ENCODE measurements at places on chromosomes 12 and 14.

- DNase-seq = no peak
Measured at GRCh38 chr14:78292003-78292402, 121.8 kb downstream of the NRXN3 start.

GRCh38 chr12:97321621-97322020, 141.0 kb upstream of the RMST start:
- no peak for DNase-seq

GRCh38 chr14:75418850-75419768, 8.7 kb upstream of the JDP2 start:
- no peak for DNase-seq

DNA sequence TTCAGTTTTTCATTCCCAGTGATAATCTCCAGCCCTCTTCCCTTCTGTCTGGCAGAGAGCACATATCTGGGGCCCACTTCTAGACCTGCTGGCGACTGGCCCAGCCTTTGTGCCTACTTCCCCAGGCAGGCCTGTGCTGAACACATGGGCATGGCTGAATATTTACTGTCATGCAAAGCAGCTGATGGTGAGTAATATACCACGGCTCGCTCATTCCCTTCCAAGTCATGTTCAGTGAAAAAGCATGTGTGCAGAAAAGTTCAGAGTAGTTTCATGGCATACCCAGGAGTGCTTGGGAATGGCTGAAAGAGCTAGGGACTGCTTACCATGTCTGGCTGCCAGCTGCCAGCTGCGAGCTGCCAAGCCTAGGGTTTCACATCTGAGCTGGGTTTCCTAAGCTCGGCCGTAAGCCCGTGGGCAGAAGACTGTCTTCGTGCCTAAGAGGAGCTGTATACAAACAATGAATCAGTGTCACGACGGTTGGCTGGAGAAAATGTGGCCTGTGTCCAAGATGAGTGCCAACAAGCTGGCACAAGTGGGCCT, 179.9 kb upstream of the PELI2 start:
- peak; percentile 48 for DNase-seq

- DNase-seq = no peak
Measured at GRCh38 chr14:99387880-99388279, 92.8 kb downstream of the SETD3 start.
